Central memory CD4-positive, alpha-beta T cell (primary cell): ENCODE measurements at places on chromosomes 5 and 9.

- no peak for DNase-seq
These were observed 13.7 kb downstream of the IRX4 start for GRCh38 chr5:1868886-1869475.

GRCh38 chr9:2966565-2967300 is 122.8 kb upstream of the PUM3 start:
- DNase-seq, result no peak

DNA sequence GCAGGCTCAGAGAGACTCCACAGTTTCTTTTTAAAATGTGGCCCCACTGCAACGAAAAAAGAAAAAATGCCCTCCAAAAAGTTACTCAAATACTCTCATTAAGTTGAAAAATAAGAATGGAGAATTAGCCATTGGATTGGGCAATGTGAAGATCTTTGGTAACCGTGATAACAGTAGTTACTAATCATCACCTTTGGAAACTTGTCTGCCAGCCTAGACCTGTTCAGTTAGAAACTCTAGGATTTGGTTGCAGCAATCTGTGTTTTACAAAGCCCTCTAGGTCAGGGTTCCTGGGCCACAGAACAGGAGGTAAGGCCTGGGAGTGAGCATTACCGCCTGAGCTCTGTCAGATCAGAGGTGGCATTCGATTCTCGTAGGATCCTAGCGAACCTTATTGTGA is 34.2 kb downstream of the VPS13A start:
- DNase-seq, result no peak

DNA sequence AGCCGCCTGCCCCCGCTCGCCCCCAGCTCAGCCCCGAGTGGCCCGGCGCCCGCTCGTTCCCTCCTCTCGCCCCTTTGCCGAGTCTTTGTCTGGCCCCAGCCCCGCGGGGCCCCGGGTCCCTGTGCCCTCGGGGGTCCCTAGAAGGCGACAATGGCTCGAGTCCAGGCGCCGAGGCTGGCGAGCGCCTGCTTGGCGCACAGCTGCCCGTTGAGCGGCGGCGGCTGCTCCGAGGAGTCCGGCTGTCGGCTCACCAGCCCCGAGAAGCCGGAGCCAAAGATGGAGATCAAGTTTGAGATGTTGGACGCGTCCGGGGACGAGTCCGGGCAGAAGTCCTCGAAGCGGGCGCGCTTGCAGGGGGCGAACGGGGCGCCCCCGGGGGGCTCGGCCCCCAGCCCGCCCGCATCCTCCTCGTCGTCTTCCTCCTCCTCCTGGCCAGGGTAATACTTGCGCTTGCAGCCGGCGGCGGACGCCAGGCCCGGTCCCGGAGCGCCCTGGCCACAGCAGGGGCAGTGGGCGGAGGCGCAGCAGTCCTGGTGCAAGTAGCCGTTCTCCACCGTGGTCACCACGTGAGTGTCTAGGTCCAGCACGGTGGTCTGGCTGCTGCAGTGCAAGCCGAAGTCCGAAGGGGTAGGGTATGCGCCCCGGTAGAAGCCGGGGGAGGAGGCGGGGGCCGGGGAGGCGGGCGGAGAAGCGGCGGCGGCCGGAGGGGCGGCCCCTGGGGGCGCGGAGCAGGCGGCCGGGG is 1.2 kb downstream of the IER5L start:
- DNase-seq, result no peak

DNA sequence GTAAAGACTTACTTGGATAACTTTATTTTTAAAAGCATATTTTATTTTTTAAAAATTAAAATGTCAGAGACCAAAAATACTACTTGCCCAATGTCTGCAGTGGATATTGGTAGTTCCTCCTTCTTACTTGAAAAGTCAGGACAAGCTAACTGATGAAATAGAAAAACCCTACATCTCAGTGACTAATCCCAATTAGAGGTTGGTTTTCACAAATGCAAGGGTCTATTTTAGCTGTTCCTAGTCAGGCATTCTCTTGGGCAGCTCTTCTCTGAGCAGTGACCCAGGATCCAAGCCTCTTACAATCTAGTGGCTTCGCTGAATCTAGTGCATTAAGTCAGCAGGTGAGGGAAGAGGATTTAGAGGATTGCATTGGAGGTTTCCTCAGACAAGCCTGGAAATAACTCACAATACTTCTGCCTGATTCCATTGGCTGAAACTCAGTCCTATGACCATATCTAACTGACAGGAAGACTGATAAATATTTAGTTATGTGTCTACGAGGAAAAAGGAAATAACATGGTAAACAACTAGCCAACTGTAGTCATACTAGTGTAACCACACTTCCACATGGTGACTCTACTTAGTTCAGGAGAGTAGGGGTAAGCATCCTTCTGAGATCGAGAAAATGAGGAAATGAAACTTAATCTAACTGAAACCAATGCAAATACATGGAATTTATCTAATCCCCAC is 34.2 kb upstream of the MIER3 start:
- no peak for DNase-seq

DNA sequence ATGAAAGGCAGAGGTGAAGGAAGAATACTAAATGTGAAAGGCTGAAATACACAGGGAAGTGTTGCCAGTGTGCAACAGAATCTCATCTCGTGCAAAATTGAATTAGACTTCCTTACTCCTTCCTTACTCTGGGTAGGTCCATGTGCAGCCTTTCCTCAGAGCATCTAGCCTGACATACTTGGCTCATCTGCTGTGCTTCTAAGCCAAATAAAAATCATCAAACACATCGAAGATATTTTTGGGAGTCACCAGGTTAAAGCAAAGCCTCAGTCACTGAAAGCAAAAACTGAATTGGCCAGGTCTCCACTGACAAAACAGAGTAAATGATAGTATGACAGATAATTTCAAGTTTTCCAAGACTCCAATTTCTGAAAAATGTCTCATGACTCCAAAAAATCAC is 19.3 kb downstream of the STARD4 start:
- no peak for DNase-seq

GRCh38 chr9:99430301-99430700 is 208.2 kb downstream of the SEC61B start:
- no peak for DNase-seq

GRCh38 chr9:18359335-18359734 is 114.6 kb upstream of the ADAMTSL1 start:
- no peak for DNase-seq

DNA sequence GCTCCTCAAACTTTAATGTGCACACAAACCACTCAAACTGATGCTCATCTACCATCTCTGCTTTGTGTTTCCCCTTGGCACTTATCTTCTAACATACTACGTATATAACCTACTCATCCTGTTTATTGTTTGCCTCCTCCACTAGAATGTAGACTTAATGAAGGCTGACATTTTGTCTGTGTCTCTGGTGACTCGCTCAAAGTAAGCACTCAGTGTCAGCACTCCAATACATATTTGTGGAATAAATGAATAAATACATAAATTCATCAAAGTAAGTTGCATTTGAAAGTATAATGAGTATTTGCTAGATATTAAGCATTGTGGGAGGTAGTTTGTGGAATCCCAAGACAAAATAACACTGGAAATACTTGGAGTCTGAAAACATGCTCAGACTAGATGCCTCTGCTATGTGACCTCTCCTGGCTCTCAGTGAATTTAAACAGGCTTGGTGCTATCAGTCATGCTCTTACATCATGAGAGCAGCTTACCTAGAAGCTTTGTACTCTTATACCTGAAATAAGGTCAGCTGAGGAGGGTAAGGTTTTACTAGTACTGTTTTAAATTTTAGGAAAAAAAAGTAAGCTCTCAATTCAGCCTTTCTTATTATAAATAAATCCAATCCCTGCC is 37.0 kb upstream of the RANBP6 start:
- no peak for DNase-seq

GRCh38 chr5:157506066-157506590 is 46.1 kb downstream of the NIPAL4 start:
- DNase-seq, result no peak

GRCh38 chr5:177304392-177305119 is 957 bp downstream of the PRELID1 start:
- no peak for DNase-seq

DNA sequence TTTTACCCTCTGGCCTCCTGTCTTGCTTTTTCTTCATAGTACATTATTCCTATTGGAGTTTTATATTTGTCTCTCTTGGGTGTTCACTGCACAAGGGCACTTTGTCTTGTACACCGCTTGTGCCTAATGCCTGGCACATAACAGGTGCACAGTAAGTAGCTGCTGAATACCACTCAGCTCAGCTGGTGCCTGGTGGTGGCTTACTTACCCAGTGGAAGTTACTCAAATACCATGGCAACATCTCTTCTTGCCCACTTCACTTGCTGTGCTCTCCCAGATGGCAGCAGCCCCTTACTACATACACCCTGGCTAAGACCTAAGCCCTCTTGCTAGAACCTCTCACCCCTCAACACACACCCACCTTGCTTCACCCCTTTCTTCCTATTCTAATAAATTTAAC is 11.3 kb upstream of the SKP1 start:
- DNase-seq, result no peak

DNA sequence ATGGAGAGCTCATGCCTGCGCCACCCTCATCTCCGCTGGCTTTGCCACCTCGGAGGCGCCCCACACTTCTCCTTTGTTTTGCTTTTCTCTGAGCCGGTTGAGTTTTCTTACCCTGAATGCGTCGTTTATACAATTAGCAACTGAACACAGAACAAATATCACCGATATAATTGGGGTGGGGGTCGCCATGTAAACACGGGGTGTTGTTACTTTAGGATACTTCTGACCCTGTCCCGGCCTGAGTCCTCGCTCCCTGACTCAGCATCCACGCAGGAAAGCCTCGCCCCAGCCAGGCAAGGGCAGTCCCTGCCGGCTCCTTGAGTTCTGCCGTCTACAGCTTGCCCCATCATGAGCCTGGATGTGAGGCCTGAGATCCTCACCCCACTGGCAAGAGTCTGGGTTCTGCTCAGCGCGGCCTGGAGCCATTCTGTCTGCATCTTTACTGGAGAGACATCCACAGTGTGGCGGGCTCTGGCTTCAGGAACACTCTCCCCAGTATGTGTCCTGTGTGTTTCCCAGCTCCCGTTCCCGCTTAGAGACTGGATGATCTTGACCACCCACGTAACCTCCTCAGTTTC is 5.5 kb downstream of the NKX2-5 start:
- DNase-seq, result no peak

DNA sequence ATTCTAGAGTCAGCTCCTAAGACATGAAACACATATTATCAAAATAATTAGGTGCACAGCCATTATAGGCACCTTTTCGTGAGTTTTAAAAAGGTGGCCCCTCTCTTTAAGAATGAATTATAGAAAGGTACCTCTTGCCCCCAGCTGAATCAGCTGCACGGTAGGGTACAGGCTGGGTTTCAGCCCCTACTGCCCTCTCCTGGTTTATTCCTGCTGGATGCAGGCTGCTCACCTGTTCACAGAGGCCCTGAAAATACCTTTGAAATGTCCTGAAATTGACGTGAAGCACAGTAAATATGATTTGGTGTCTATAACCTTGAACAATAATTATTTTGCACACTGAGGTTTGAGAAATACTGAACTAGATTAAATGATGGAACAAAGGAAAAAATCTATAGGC is 504.8 kb upstream of the SGCD start:
- no peak for DNase-seq

DNA sequence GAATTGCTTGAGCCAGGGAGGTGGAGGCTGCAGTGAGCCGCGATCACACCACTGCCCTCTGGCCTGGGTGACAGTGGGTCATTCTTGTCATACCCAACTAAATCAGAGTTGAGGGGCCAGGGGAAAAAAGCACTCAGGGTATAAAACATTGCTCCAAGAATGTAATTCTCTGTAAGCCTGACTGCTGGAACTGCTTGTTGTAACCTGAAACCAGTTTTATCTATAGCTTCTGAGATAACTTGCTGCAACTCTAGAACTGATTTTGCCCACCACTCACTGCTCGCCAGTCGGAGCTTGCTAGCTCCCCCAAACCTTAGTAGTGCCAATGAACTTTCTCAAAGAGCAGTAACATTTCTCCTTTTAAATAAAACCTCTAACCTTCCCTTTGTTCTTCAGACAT is 9.6 kb upstream of the MSH3 start:
- DNase-seq, result no peak

GRCh38 chr9:114412048-114412683 is 24.4 kb upstream of the AKNA start:
- no peak for DNase-seq

- DNase-seq, result no peak
These were observed 30.2 kb downstream of the ZFAND5 start for GRCh38 chr9:72334658-72335337.

DNA sequence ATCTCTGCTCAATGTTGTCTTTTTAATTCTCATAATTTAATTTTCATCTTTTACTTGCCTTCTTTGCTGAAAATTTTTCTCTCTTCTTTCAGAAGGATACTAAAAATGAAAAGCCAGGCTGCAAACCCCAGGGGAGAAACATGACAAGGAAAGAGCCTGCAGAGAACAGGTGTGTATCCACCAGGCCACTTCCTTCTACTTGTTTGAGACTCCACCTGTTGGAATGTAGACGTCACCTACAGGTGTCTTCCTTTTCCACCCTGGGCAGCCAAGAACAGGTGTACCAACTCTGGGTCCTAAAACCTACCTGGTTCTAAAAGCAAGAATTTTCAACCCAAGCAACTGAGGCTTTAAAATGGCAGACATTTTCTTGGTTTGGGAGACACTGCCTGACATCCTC is 166.8 kb downstream of the ATP10B start:
- DNase-seq, result no peak

DNA sequence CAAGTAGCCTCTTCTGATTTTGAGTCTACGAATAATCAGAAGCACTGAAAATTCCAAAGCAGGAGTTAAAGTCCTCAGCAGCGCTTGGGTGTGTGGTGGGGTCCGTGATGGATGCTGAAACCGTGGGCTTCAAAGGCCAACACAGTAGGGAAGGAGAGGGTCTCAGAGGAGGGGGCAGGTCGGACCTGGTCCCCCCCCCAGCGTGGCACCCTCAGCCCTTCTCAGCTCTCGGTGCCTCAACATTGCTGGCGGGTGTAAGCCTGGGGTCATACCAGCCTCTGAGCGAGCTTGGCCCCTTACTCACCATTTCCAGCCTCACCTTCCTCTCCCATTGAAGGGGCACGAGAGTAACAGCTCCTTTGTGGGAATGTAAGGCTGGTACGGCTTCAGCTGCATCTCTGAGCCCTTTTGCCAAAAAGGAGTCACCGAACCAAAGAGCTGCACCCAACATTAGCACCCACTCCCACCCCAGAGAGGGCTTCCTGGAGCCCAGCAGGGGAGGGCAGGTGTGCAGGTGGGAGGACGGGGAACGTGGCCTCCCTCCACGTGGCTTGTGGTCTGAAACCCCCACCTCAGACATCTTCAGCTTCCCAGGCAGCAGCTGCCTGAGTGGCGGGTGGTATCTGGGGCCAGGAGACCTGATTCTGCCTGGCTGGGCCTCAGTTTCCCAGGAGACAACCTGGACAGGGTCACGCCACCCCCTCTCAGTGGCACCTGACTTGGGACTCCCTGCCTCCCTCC is 6.7 kb upstream of the LCN1 start:
- DNase-seq, result no peak

GRCh38 chr9:132356324-132356924 is 1.6 kb upstream of the SETX start:
- no peak for DNase-seq

DNA sequence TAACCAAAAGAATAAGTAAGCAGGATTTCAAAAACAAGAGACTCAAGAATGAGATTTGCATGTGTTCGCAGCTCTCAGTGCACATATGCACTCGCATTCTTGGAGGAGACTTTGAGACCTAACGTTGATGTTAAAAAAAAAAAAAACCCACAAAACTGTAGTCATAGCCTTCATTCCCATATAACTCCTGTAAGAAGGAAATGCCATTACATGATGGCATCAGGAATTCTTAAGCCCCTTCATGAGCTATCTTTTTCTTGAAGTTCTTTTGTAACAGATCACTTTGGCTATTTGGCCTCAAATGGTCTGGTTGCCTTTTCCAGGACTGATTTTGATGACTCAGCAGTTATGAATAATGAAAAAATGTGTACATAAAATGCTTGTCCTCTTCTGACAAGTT is 113.8 kb downstream of the ALDH1A1 start:
- DNase-seq, result no peak

GRCh38 chr5:169895926-169896325 is 84.4 kb downstream of the INSYN2B start:
- DNase-seq, result no peak
